ENCODE measurements at places on chromosomes 7 and 10.
A peak's percentile ranks its signal among the peaks of the same experiment; 100 is the strongest.

- no peak for DNase-seq
These were observed 86.3 kb upstream of the CAPZA2 start for GRCh38 chr7:116776046-116776445.

GRCh38 chr7:98848918-98849317 is 20.9 kb downstream of the TMEM130 start:
- DNase-seq = no peak

- DNase-seq = no peak
These were observed 57.6 kb upstream of the ANTXRL start for GRCh38 chr10:46229144-46229563.

GRCh38 chr7:123570390-123571182 is 13.0 kb upstream of the NDUFA5 start:
- no peak for DNase-seq

GRCh38 chr10:5523796-5524574 is 776 bp upstream of the CALML3 start:
- no peak for DNase-seq

DNA sequence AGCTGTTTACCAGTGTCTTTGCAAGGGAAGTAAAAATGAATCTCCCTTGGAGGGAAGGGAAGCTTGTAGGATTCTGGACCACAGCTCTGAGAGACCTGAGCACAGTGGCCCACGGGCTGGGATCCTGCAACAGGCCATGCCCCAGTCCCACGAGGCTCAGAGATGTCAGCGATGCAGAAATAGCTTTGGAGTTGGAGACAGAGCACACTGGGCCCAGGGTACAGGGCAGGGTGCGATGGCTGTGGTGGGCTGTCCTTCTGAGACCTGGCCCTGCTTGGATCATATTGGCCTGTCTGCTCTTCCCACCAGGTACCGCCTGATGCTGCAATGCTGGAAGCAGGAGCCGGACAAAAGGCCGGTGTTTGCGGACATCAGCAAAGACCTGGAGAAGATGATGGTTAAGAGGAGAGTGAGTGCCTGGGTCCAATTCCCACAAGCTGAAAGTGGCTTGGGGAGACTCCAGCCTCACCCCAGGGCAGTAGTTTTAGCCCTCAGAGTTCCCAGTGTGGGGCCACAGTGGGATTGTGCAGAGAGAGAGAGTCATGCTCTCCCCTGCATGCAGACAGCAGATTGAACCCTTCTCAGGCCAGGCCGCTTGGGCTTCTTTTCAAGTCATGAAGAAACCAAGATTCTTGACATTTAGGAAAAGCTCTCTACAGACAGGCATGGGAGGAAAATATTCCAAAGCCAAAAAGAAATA is 13.5 kb upstream of the CSGALNACT2 start:
- no peak for DNase-seq

DNA sequence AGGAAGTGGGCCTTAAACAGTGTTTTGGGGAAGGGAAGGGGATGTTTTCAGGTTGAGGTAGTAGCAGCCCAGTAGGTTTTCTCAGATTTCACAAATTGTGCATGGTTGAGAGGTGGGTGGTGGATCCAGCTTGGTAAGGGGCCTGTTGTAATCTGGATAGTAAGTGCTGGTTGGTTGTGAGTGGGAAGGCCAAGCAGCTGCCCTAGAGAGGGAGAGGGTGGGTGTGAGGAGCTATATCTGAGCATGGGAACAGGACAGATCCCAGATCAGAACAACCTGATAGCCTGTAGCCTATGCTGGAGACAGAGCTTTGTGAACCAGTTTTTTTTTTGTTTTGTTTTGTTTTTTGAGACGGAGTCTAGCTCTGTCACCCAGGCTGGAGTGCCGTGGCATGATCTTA is 53.9 kb upstream of the ZMIZ2 start:
- DNase-seq = no peak

GRCh38 chr7:150848111-150848510 is 4.2 kb upstream of the AOC1 start:
- no peak for DNase-seq

DNA sequence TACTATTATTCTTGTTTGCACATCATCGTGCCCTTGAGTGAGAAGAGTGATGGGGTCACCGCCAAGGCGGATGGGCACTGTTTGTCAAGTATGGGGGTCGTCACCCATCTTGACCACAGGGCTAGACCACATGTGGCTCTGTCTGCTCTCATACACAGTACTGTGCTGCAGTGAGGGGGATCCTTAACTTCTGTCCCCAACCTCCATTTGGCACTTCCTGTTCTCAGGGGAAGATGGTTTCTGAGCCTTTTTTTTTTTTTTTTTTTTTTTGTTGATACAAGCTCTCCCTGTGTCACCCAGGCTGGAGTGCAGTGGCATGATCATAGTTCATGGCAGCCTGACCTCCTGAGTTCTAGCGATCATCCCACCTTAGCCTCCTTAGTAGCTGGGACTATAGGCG is 13.6 kb downstream of the WBP1L start:
- no peak for DNase-seq

GRCh38 chr10:86899670-86900276 is 57.6 kb downstream of the MMRN2 start:
- DNase-seq = peak; percentile 43

DNA sequence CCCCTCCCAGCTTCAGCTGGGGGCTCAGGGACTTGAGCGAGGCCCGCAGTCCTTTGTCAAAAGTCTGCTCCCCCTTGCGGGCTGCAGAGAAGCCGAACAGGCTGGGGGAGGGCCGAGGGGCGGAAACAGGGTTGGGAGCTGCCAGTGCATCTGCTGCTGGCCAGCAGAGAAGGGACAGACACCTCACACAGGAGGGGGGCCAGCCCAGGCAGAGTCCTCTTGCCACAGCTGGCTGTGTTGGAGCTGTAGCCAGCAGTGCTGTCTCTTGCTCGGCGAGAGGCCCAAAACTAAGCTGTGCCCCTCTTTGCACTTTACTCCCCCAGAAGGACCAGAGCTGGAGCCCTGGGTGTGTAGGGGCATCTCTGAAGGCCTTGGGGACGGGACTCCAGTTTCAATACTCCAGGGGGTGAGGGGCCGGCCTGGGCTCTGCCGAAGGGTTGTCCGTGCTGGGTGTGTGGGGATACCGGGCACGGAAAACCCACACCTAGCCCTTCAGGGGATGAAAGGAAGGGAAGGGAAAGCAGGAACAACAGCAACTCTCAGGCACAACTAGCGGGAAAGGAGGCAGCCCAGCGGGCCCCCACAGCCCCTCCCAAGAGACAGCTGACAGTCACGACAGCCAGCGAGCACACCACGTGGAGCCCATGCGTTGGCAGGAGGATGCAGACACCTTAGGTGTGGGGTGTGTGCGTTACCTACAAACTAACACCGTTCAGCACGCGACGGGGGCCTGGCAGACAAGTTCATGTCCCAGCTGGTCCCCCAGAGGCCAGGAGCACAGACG is 17.8 kb downstream of the YKT6 start:
- no peak for DNase-seq

- no peak for DNase-seq
These were observed 8.3 kb downstream of the RABGEF1 start for GRCh38 chr7:66748791-66749190.

DNA sequence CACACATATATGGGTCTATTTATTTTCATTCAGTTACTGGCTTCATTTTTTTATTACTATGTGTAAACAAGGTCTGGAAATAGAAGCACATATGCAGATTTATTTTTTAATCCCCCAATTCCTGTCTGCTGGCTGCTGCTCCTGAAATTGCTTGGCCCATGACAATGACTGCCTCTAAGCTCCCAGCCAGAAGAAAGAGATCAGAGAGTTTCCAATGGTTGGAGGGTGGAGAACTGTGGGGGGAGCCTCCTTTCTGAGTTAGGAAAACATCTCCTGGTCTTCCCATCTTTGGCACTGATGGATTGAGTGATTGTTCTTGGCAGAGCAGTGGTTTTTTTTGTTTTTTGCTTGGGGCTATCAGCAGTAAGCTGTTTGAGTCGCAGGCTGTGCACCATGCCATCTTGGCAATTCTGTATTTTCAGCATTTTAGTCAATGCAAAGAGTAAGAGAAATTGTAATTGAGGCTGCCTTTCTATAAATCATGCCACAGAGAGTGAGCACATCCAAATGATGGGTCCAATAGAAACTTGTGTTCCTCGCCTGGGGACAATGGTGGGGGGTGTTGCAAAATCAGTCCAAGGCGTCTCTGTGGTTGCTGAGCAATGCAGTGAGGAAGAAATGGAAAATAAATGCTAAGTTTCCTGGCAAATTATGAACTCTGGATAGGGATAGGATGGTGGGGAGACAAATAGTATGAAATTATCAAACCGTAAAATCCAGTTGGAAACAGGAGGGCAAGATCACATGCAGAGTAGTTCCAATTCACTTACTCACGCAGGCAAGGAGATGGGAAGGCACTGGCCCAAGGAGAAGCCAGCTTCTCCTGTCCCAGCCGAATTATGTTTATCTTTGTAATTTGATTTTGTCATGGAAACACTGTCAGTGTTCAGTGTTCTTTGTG is 382.4 kb downstream of the SORCS3 start:
- no peak for DNase-seq

GRCh38 chr7:6392712-6393666 is 54.8 kb downstream of the DAGLB start:
- DNase-seq = no peak

DNA sequence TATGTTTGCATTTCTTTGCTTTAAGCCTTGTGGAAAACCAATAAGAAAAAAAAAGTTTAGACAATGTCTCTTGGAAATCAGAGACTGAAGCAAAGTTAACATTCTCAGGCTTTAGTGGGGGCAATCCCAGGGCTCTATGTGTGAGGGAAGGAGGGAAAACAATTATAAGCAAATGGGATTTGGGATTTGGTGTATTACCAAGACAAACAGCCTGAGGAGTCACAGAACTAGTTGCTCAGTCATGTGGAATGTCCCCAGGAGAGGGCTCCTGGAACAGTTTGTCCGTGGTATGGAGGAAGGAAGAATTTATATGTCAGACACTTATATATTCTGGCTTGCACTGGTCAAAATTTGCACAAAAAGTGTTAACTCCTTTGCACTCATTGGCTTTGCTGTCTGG is 562.9 kb upstream of the TPK1 start:
- no peak for DNase-seq

GRCh38 chr7:1252540-1253090 is 19.9 kb downstream of the UNCX start:
- no peak for DNase-seq

DNA sequence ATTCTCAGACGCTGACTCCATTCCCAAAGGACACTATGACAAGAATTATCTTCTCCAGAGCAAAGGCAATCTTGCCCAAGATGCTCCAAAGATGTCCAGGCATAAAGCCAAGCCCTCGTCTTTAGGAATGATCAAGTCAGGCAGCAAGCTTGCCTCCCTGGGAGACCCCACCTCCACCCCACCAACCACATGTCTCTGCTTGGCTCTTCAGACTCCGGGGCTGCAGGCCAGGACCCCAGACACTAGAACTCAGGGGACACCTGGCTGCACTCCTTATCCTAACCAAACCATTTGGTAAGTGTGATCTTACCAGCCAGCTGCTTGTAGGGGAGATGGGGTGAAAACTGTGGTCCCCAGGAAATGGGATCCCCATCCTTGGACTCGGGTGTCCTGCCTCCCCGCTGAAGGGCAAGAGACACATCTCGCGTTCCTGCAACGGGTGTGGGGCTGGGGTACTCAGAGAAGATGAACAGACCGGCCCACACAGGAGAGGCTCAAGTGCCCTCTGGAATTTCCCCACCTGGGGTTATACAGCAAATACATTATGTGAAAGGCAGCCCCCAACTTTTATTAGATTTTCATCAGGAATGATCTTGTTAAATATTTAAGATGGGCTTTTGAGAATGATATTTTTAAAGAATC is 55.7 kb downstream of the INSIG1 start:
- DNase-seq = no peak

DNA sequence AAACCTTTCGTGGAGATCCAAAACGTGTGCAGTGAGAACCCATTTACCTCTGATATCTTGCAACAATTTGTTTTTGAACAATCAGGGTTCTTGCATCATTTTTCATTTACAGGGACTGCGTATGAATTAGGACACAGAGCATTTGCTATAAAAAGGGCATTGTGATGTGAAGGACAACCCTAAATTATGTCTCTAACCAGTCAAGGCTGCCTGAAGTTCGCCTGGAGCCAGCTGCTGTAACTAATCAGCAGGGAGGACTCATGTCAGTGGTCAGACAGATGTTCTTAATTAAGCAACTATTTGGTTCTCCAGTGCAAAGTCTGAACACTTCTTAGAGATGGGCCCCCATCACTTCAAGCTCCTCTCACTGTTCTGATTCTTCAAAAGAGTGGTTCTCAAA is 674.8 kb downstream of the KCNMA1 start:
- no peak for DNase-seq

- no peak for DNase-seq
These were observed 7.9 kb downstream of the LDB1 start for GRCh38 chr10:102112210-102112817.

- no peak for DNase-seq
These were observed 56.1 kb upstream of the ELN start for GRCh38 chr7:73971704-73972341.

GRCh38 chr7:12456506-12456905 is 52.8 kb upstream of the VWDE start:
- DNase-seq = no peak

GRCh38 chr7:65983965-65984658 is 2.1 kb upstream of the GUSB start:
- no peak for DNase-seq

DNA sequence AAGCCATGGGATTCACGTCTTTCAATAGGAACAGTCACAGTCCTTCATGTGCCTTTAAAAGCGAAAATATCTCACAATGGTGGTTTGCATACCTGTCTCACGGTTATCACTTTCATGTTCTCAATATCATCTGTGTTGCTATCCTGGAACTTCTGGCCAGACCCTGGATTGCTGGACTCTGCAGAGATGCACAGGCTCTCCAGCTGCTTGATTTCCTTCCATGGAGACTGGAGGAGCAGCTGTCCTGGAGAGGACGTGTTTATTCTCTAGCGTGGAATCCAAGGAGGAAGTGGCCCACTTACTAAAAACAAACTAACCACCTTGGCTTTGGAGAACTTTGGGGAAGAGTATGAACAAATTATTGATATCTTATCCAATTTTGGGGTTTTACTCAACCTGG is 16.5 kb downstream of the BTBD16 start:
- no peak for DNase-seq

GRCh38 chr10:118407777-118408176 is 65.7 kb upstream of the FAM204A start:
- DNase-seq = no peak

DNA sequence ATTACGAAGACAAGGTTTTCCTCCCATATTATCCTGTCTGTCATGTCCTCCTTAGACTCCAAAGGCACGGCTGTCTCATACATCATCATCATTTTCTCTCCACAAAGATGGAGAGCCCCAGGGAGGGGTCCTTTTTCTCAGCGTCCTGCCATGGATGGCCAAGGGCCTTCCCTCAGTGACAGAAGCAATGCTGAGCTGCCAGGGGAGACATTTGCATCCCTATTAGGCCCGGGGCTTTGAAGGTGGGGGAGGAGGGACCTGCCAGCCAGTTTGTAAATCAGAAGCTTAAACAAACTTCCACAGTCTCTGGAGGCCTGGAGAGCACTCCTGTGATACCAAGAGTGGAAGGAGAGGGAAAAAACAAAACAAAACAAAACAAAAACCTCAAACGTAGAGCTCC is 112.4 kb upstream of the ADO start:
- no peak for DNase-seq

GRCh38 chr10:103382769-103383168 is 13.5 kb downstream of the ATP5MK start:
- no peak for DNase-seq
